Progenitor cell of endocrine pancreas (in vitro differentiated cells): ENCODE measurements at places on chromosomes 4 and X.

GRCh38 chr4:123168812-123169211, 227.8 kb upstream of the SPRY1 start:
- DNase-seq = no peak
- H3K36me3 ChIP-seq = peaks cover 3% of the 10 kb centered on the region
- no peak overlapping the region for H3K27ac ChIP-seq
- no peaks in the 10 kb centered on the region for H3K27me3 ChIP-seq
- H3K4me1 ChIP-seq = no peaks in the 10 kb centered on the region

DNA sequence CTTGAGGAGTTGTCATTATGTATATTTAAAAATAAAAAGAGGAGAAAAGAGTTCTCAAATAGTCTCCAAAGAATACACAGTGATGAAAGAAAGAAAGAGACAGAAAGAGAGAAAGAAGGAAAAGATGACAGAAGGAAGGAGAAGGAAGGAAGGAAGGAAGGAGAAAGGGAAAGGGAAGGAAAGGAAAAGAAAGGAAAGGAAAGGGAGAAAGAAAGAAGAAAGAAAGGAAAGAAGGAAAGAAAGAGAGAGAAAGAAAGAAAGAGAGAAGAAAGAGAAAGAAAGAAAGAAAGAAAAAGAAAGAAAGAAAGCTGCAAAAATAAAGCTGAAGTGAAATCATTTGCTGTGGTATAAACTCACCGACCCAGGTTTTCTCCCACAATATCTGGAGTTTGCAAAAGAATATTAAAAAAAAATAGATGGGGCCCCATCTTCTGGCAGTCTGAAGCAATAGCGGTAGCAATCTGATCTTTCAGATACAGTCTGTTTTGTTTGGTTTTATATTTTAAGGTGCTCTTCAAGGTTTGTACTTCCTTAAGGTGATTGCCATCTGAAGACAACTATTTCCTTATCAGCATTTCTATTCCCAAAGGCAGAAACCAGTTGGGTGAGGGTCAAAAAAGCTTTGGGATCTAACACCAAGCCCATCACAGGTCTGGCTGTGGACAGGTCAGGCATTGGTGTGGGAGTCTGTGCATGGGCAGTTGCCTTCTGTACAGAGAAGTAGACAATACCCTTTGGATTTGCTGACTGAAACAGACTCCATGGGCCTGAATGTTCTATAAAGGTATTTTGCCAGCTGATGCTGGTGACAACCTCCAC, 160.4 kb downstream of the CPEB2 start:
- H3K4me1 ChIP-seq = peaks cover 25% of the 10 kb centered on the region
- H3K27me3 ChIP-seq = peaks cover 3% of the 10 kb centered on the region
- H3K27ac ChIP-seq = no peak overlapping the region
- DNase-seq = no peak
- no peak overlapping the region for H3K4me3 ChIP-seq

DNA sequence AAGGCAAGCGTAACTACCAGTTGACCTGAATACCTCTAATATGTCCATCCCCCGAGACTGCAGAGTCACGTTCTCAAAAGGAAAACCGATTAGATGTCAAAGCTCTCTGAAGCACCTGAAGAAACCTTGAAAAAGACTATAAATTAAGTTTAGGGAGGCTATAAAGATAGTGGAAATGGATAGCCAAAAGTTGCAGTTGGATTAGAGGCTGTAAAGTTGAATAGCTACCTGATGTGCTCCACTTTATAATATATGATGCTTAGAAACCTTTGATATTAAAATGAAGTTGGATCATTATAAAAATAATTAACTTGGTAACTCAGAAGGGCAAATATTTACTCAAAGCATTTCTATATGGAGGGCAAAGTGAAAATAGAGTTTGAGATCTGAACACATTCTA, 506.6 kb upstream of the AGA start:
- no peak for DNase-seq
- H3K36me3 ChIP-seq = no peaks in the 10 kb centered on the region
- no peak overlapping the region for H3K4me3 ChIP-seq

DNA sequence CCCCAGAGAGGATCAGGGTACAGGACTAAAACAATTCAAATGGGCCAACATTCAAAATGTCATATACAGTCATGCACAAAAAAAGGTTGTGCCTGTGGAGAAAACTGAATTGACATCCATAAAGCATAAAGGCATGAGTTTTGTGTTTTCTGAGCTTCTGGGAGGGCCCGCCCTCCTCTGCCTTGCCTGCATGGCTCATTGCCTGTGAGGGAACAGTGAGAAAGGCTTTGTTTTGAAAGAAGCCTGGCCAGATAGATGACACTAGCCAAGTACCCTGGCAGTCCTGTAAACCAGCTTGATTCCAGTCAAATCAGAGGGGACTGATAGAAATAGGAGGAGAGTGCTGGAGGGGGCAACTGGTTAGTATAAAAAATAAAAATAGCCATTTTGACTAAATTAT, 194.3 kb downstream of the KIT start:
- H3K4me3 ChIP-seq = no peak overlapping the region
- no peaks in the 10 kb centered on the region for H3K27me3 ChIP-seq
- no peak overlapping the region for H3K27ac ChIP-seq

DNA sequence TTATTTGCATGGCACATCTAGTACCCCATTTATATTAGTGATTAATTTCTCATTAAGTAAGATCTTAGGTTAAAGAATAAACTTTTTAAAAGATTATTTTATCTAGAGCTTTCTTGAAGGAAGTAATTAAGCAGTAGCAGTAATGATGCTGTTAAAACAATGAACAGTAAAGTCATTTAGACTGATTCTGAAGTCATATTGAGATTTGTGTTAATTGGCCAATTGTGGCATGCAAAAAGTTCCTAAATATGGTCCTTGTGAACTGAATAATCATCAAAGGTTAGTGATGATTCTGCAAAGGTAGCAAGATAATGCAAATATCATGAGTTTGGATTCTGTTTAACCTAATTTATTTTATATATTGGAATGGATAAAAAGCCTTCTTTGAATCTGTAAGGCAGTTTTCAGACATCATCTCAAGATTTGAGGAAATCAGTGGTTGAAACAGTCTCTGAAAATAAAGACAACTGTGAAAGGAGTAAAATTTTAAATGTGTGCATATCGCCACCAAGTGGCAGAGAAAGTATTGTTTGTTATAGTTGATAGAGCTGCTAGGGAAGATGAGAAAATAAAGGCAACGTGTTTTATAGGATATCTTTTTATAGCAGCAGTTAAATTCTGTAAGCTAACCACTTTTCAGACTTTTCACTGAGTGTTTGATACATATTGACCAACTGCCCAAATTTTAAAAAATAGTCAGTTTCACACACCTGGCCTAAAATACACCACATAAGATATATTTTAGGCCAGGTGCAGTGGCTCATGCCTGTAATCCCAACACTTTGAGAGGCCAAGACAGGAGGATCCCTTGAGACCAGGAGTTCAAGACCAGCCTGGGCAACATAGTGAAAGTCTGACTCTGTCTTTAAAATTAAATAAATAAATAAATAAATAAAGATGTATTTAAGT, 79.6 kb downstream of the CCKAR start:
- peak overlapping the region; percentile 64 for H3K27ac ChIP-seq
- DNase-seq = no peak
- H3K4me3 ChIP-seq = no peak overlapping the region
- H3K4me1 ChIP-seq = peaks cover 7% of the 10 kb centered on the region
- peaks cover 34% of the 10 kb centered on the region for H3K36me3 ChIP-seq
- no peaks in the 10 kb centered on the region for H3K27me3 ChIP-seq

GRCh38 chr4:20253735-20254409, 2.2 kb downstream of the SLIT2 start:
- H3K4me3 ChIP-seq = peak overlapping the region; percentile 89
- peaks cover 67% of the 10 kb centered on the region for H3K27me3 ChIP-seq
- peaks cover 28% of the 10 kb centered on the region for H3K4me1 ChIP-seq
- no peaks in the 10 kb centered on the region for H3K36me3 ChIP-seq
- no peak overlapping the region for H3K27ac ChIP-seq
- no peak for DNase-seq

- H3K27ac ChIP-seq = no peak overlapping the region
- H3K4me1 ChIP-seq = peaks cover 3% of the 10 kb centered on the region
- H3K4me3 ChIP-seq = no peak overlapping the region
Observed at GRCh38 chr4:48668254-48669017, 111.6 kb downstream of the FRYL start.

DNA sequence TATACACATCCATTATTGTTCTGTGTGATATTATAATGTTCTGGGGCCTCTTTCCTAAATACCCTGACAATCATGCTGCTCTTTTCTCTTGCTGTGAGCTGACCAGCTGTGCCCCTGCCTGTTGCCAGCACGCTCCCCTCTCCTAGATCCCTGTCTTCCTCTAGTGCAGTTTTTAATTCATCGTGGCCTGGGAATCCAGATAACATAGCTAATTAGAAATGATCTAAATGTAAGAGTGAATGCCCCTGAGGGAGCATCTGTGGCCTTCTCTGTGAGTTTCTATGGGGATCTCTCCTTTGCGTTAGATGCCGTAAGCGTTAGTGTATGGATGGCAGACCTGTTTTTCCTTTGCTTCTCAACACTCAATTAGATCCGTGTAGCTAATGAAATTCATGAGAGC, 434.3 kb downstream of the SPRY1 start:
- no peaks in the 10 kb centered on the region for H3K4me1 ChIP-seq
- H3K27me3 ChIP-seq = no peaks in the 10 kb centered on the region
- H3K27ac ChIP-seq = no peak overlapping the region
- no peak overlapping the region for H3K4me3 ChIP-seq
- DNase-seq = no peak

- DNase-seq = no peak
- no peak overlapping the region for H3K4me3 ChIP-seq
- peak overlapping the region; percentile 83 for H3K27ac ChIP-seq
Observed at GRCh38 chr4:67674098-67674497, 26.9 kb downstream of the UBA6 start.

- H3K27me3 ChIP-seq = no peaks in the 10 kb centered on the region
- no peak overlapping the region for H3K4me3 ChIP-seq
- H3K4me1 ChIP-seq = peaks cover 8% of the 10 kb centered on the region
- DNase-seq = no peak
Observed at GRCh38 chr4:139642364-139642763, 23.3 kb upstream of the MGST2 start.

GRCh38 chr4:78544678-78545077, 6.9 kb upstream of the ANXA3 start:
- H3K27me3 ChIP-seq = no peaks in the 10 kb centered on the region
- no peak overlapping the region for H3K4me3 ChIP-seq
- DNase-seq = no peak
- H3K36me3 ChIP-seq = peaks cover 25% of the 10 kb centered on the region
- H3K4me1 ChIP-seq = peaks cover 15% of the 10 kb centered on the region

DNA sequence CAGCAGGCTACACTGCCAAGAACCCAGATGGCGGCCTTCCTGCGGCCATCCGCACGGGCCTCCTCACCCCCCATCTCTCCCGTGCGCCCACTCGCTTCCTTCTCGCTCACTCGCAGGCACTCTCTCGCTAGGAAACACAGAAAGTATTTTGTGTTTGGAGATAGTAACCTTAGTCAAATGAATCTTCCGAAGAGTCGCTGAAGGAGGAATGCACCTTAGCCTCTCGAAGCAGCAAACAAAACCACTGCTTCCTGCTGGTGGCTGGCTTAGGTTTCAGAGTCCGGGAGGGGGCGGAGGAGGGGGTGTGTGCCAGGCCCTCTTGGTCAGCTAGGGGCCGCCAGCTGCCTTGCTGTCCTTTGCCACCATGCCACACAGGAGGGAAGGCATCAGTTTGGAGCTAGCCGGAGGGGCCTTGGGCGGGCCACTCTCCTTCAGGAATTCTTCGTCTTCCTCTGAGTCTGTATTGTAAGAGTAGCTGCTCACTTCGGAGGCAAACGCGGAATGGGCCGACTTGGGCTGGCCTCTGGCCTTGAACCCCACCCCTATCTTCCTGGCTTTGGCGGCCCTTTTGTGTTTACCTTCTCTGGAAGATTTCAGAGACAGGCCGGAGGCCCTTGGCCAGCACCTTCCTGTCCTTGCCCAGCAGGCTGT, 73.2 kb upstream of the UCP1 start:
- no peaks in the 10 kb centered on the region for H3K27me3 ChIP-seq
- H3K4me3 ChIP-seq = peak overlapping the region; percentile 11
- H3K27ac ChIP-seq = peak overlapping the region; percentile 78
- DNase-seq = no peak
- H3K36me3 ChIP-seq = peaks cover 50% of the 10 kb centered on the region
- peaks cover 35% of the 10 kb centered on the region for H3K4me1 ChIP-seq
